ENCODE measurements at places on chromosomes 7 and 10. TPM values are rescaled to one million over a fixed set of nuclear protein-coding genes. Genes with fewer than 3 reads are reported as not detected.

Gene CRHR2
- not detected for polyA plus RNA-seq

Gene EBF3
- polyA plus RNA-seq, result not detected

Gene PSAP
- polyA plus RNA-seq, result 625 TPM

Gene ZDHHC4
- polyA plus RNA-seq, result 71.7 TPM

Gene MPP7
- polyA plus RNA-seq, result 2.3 TPM

Gene FXYD4
- not detected for polyA plus RNA-seq

Gene EPDR1
- 0.63 TPM for polyA plus RNA-seq

Gene MUC12
- not detected for polyA plus RNA-seq

Gene SLC26A4
- not detected for polyA plus RNA-seq

Gene SH2D4B
- polyA plus RNA-seq, result not detected

Gene ANXA8
- polyA plus RNA-seq, result not detected

Gene ZNF107
- 15.3 TPM for polyA plus RNA-seq

Gene POLD2
- 88.5 TPM for polyA plus RNA-seq

Gene CNNM1
- polyA plus RNA-seq, result not detected

Gene MAPK8
- polyA plus RNA-seq, result 9.3 TPM

Measured in IgD-negative memory B cell (primary cell).